Activated CD4-positive, alpha-beta T cell treated with anti-CD3 and anti-CD28 coated beads, Interleukin-2, amount 10 ng/mL, durations not matched to agents 7 days and 5 days (primary cell): ENCODE measurements at places on chromosomes 3 and 15.

DNA sequence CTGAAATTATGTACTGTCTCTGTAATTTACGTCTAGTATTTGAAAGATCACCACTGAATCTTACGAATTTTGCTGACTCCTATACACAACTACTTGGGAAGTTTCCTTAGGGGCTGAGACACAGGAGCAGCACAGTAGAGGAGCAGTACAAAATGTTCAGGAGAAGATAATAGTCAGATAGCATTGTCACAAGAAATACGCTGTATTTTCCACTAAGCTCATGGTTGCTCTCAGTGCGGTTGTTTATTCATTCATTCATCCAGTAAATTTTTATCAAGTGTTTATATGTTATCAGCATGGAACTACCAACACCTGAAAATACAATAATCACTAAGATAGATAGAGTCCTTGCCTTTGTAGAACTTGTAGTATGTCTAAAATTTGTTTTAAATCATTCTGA, 34.5 kb downstream of the ALCAM start:
- H3K27me3 ChIP-seq: peaks cover 4% of the 10 kb centered on the region
- no peak for DNase-seq
- H3K4me1 ChIP-seq: no peaks in the 10 kb centered on the region

- DNase-seq: no peak
- no peak overlapping the region for H3K27ac ChIP-seq
- H3K4me1 ChIP-seq: peaks cover 8% of the 10 kb centered on the region
- peaks cover 9% of the 10 kb centered on the region for H3K27me3 ChIP-seq
These were observed 17.6 kb downstream of the PAQR5 start for GRCh38 chr15:69316291-69316690.

GRCh38 chr3:131216801-131217200, 164.8 kb upstream of the NUDT16 start:
- H3K4me3 ChIP-seq: no peak overlapping the region
- no peaks in the 10 kb centered on the region for H3K4me1 ChIP-seq
- H3K27me3 ChIP-seq: no peaks in the 10 kb centered on the region
- no peak for DNase-seq
- no peak overlapping the region for H3K27ac ChIP-seq
- no peaks in the 10 kb centered on the region for H3K36me3 ChIP-seq

GRCh38 chr15:80991421-80991820, 1.8 kb upstream of the MESD start:
- peak; percentile 58 for DNase-seq
- H3K27me3 ChIP-seq: no peaks in the 10 kb centered on the region
- H3K4me1 ChIP-seq: peaks cover 58% of the 10 kb centered on the region
- peak overlapping the region; percentile 5 for H3K4me3 ChIP-seq

DNA sequence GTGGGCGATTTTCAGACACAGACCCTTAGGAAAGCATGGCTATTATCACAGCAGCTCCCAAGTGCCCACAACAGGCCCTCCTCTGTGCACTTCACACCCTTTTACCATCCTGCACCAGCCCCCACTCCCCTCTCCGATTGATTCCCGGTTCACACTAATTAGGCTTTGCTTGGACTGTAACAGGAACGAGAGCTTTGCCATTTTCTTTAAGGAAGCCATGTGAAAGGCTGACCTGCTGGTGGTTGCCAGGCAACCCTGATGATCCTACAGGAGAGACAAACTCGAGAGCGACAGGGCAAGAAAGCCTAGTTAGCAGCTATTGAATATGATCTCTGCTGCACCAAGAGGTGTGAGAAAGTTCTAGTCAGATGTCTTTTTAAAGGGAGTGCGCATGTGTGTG, 28.2 kb upstream of the DET1 start:
- peaks cover 11% of the 10 kb centered on the region for H3K27me3 ChIP-seq
- no peak overlapping the region for H3K4me3 ChIP-seq
- DNase-seq: no peak
- no peaks in the 10 kb centered on the region for H3K4me1 ChIP-seq
- no peaks in the 10 kb centered on the region for H3K36me3 ChIP-seq

GRCh38 chr3:186283096-186283495, 78.9 kb downstream of the DGKG start:
- H3K4me1 ChIP-seq: no peaks in the 10 kb centered on the region
- DNase-seq: no peak
- H3K27me3 ChIP-seq: peaks cover 4% of the 10 kb centered on the region
- H3K27ac ChIP-seq: no peak overlapping the region
- no peak overlapping the region for H3K4me3 ChIP-seq

DNA sequence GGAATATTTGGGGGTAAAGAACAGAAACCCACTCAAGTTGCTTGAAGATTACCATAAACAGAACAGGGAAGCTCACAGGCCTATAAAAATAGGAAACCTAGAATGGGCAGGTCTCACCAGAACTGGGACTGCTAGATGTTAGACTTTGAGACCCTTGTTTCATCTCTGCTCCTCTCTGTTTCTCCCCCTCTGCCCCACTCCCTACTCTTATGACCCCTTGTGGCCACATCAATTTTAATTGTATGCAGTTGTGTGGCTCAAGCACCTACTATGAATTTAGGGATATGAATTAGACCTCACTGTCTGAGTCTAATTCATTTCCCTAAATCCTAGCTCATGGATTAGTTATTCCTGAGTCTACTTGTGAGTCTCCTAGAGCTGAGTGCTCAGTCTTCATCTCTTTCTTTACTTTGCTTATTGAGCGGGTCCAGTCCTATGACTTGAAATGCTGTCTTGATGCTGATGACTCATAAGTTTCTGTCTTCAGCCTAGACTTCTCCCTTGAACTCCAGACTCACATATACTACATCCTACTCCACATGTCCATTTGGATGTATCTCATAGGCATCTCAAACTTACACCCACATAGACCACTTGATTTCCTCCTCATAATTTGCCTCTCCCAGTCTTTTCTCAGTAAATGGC, 78.7 kb downstream of the ITPR1 start:
- no peaks in the 10 kb centered on the region for H3K27me3 ChIP-seq
- H3K4me3 ChIP-seq: no peak overlapping the region
- H3K27ac ChIP-seq: no peak overlapping the region
- H3K36me3 ChIP-seq: no peaks in the 10 kb centered on the region

- no peak overlapping the region for H3K4me3 ChIP-seq
- no peaks in the 10 kb centered on the region for H3K4me1 ChIP-seq
- H3K36me3 ChIP-seq: no peaks in the 10 kb centered on the region
- no peak overlapping the region for H3K27ac ChIP-seq
- H3K27me3 ChIP-seq: no peaks in the 10 kb centered on the region
- DNase-seq: no peak
These were observed 92.3 kb downstream of the RBMS3 start for GRCh38 chr3:29373131-29373680.

GRCh38 chr3:13229273-13229949, 156.2 kb upstream of the IQSEC1 start:
- no peaks in the 10 kb centered on the region for H3K36me3 ChIP-seq
- DNase-seq: peak; percentile 29
- no peak overlapping the region for H3K4me3 ChIP-seq
- H3K27ac ChIP-seq: no peak overlapping the region

DNA sequence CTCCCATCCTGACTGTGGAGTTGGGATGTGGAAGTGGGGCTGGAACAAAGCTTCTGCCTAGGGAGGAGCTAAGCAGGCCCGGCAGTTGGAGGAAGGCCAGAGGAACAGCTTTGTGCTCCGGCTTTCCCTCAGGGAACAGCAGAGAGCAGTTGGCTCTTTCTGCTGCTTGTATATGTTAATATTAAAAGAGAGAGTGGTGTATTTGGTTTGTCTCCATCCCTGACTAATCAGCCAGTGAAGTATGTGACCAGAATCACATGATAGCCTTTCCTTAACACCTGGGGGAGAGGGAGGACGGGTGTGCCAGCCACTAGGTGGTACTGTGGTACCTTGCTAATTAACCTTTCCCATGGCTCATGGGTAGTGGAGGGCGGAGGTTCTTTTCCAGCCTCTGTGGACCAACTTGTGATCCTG, 10.0 kb downstream of the EIF2B5 start:
- peaks cover 39% of the 10 kb centered on the region for H3K36me3 ChIP-seq
- H3K27ac ChIP-seq: no peak overlapping the region
- DNase-seq: peak; percentile 44

GRCh38 chr3:194340757-194341400, 10.2 kb downstream of the CPN2 start:
- peaks cover 12% of the 10 kb centered on the region for H3K27me3 ChIP-seq
- H3K4me3 ChIP-seq: no peak overlapping the region
- H3K4me1 ChIP-seq: no peaks in the 10 kb centered on the region
- DNase-seq: no peak

DNA sequence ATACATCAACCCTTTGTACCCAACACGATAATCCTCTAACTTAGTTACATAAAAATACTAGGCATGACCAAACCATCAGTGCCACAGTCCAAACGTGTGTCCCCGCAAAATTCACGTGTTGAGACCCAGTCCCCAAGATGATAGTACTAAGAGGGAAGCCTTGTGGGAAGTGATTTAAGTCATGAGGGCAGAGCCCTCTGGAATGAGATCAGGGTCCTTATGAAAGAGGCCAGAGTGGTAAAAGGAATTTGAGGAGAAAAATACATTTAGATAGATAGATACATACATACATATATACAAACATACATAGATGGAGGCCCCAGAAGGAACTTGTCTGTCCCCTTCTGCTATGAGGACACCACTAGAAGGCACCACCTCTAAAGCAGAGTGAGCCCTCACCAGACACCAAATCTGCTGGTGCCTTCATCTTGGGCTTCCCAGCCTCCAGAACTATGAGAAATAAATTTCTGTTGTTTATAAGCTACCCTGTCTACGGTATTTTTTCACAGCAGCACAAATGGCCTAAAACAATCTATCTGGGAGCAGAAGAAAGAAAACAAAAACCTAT, 8.0 kb downstream of the TBC1D2B start:
- peak overlapping the region; percentile 92 for H3K27ac ChIP-seq
- no peaks in the 10 kb centered on the region for H3K27me3 ChIP-seq
- H3K4me3 ChIP-seq: peak overlapping the region; percentile 66
- H3K36me3 ChIP-seq: peaks cover 23% of the 10 kb centered on the region

DNA sequence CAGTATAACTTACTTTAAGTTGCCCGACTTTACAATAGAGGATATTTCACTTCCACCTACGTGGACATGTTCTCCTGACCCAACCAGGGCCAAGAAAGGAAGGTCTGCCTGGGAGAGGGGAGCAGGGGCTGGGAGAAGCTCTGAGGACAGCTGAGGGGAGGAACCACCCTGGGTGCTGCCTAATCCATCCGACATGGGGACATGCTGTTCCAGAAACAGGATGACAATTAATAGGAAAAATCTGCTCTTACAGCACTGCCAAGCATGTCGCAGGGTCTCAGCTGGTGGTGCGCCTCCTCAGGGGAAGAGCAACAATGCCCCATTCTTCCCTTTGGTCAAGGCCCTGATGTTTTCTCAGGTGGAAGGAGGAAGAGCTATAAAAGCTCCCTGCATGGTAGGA, 132.3 kb downstream of the NTRK3 start:
- H3K4me3 ChIP-seq: no peak overlapping the region
- H3K4me1 ChIP-seq: no peaks in the 10 kb centered on the region
- H3K36me3 ChIP-seq: no peaks in the 10 kb centered on the region
- peaks cover 5% of the 10 kb centered on the region for H3K27me3 ChIP-seq
- no peak for DNase-seq

- H3K36me3 ChIP-seq: no peaks in the 10 kb centered on the region
- DNase-seq: no peak
- H3K27me3 ChIP-seq: no peaks in the 10 kb centered on the region
- H3K4me3 ChIP-seq: no peak overlapping the region
These were observed 93.7 kb upstream of the UBE3A start for GRCh38 chr15:25532269-25533140.
